ENCODE measurements at places on chromosomes 6 and 20.

DNA sequence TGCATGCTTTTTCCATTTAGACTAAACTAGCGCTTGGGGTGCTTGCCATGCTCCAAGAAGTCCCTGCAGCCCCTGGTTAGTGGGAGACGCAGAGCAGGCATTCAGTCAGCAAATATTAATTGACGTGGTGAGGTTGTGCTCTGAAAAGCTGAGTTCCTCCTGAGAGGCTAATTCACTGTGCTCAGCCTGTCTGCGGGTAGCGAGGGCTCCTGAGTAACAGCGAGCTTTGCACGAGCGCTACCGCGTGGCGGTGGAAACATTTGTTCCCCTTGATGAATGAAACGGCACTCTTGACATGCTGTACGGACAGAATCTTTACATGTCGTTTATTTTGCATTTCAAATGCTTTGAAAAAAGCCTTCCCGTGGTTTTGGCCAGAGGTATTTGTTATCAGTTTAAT lies 170.6 kb upstream of the AGPAT4 start:
- DNase-seq = no peak

DNA sequence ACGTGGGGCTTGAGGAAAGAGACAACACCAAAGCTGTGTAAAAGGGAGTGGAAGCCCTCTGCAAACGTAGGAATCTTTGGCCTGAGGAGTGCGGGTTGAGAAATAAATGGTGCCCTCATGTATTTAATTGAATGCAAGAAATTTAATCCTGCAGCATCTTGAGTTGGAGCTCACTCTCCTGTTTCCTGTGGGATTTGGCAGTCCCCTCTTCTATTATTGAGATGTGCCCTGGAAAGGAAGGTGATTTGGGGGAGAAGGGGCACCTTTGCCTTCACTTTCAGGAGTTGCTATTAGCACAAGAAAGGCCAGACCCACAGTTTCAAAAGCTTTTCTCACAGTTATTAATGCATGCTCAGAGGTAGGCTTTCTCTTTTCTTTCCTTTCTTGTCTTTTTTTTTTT lies 201.4 kb upstream of the HDDC2 start:
- DNase-seq = no peak

DNA sequence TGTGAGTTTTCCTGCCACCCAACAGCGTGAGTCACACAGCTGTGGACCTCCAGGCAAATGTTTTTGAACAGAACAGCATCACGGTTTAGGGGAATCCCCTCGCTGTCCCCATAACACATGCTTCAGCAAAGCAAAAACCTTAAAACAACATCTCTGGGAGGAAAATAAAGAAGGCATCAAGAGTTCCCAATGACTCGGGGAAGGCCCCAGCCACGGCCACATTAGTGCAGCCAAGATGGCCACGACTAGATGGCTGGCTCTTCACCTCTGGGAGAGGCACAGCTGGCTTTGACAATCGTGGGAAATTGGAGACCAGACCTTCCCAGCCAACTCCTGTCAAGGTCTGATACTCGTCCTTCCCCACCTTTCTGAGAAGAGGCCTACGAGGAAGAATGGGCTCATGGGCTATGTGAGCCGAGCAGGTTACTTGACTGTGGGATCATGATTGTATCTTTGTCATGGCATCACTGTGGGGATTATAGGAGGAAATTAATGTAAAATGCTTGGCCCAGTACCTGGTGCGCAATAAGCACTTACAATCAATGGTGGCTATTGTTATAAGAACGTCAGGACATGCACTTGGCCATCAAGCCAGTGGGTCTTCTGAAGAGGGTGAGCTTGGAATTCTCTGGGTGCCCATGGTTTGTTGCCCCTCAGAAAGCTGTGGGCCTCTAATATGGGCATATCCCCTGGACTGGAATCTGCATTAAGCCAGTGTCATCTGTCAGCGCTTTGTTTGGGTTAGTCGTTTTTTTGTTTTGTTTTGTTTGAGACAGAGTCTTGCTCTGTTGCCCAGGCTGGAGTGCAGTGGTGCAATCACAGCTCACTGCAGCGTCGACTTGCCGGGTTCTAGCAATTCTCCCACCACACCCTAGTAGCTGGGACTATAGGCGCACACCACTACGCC lies 43.6 kb downstream of the FGD2 start:
- DNase-seq = peak; percentile 27

DNA sequence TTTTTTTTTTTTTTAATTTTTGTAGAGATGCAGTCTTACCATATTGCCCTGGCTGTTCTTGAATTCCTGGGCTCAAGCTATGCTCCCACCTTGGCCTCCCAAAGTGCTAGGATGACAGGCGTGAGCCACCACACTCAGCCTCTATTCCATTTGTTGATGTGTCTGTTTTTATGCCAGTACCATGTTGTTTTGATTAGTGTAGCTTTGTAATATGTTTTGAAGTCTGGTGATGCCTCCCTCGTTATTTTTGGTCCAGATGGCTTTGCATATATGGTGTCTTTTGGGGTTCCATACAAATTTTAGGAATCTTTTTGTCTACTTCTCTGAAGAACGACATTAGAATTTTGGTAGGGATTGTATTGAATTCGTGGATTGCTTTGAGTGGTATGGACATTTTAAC lies 193.2 kb downstream of the ADGB start:
- DNase-seq = no peak

DNA sequence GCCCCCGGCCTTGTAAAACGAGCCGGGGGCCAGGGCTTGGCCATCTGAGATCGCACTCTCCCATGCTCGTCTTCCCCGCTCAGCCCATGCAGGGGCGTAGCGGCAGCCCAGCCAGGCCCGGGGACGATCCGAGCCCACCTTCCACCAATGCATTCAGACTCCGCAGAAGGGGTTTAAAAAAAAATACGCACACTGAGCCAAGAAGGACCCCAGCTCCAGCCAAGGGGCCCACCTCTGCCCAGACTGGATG lies 320 bp downstream of the GSTA4 start:
- peak; percentile 74 for DNase-seq

GRCh38 chr6:43608310-43608763 lies 20.7 kb downstream of the GTPBP2 start:
- DNase-seq = peak; percentile 87

- DNase-seq = no peak
Observed at GRCh38 chr6:71537717-71538116, 249.1 kb downstream of the OGFRL1 start.

GRCh38 chr6:92495242-92495641 lies 924.1 kb downstream of the EPHA7 start:
- DNase-seq = no peak

DNA sequence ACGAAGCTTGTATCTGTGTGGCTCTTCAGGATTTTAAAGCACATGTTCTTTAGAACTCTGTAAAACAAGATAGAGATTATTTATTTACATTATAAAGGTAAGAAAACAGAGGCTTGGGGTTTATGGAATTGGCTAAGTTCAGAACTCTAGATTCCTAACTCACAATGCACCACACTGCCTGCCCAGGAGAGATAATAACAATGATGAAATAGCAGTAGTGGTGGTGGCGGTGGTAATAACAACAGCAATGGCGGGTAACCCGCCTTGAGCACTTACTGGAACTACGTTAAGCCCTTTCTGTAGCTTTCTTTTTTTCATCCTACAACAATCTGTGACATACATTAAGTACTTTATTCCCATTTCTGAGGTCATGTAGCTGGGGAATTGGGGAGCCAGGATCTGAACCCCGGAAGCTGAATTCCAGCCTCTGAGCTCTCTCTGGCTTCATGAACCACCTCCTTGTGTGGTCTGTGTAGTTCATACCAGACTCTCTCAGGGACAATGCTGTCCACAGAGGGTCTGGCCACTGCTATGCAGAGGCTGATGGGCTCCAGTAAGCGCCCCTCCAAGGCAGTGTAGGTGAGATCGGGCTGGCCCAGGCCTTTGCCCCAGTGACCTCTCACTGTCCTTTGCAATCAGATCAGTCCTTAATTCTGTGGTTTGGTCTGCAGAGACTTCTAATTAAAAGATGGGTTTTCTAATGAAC lies 260.9 kb downstream of the SLC24A3 start:
- DNase-seq = no peak

DNA sequence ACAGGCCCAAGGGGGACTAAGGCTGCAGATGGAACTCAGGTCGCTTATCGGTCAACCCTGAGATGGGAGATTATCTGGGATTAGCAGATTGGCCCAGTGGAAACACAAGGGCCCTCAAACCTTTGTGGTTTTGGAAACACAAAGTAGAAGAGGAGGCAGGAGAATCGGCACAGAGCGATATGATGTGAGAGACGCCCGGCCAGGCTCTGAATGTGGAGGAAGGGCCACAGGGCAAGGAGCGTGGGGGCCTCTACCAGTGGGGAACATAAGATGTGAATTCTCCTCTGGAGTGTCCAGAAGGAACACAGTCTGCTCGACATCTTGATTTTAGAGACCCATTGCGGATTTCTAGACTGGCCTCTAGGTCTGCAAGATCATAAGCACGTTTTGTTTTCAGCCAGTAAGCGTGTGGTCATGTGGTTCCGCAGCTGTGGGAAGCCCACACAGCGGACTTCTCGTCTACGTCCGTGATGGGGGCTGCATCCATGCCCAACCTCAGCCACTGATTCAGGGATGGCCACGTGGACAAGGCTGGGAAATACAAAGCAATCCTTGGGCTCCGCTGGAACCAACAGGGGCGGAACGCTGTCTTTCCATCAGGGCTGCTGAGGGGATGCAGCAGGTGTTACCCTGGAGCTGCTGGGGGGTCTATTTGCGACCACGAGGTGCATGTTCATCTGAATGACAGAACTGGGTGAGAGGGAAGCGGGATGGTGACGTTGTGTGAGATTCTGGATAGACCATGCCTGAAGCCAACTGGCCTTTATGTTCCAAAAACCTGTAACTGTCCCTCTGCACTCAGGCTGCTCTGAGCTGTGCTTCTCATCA lies 127.6 kb upstream of the PMEPA1 start:
- DNase-seq = no peak

GRCh38 chr6:166008441-166009369 lies 158.9 kb downstream of the TBXT start:
- DNase-seq = peak; percentile 65

- no peak for DNase-seq
Observed at GRCh38 chr6:125959041-125959440, 2.5 kb downstream of the HINT3 start.

GRCh38 chr6:167826896-167827582 lies at the start of gene AFDN:
Gene AFDN (plus strand): TSS chr6:167826911. CDS start chr6:167827133, 222 bp downstream.
- peak; percentile 76 for DNase-seq

GRCh38 chr6:63764318-63764916 lies 128.8 kb downstream of the PHF3 start:
- DNase-seq = peak; percentile 64

DNA sequence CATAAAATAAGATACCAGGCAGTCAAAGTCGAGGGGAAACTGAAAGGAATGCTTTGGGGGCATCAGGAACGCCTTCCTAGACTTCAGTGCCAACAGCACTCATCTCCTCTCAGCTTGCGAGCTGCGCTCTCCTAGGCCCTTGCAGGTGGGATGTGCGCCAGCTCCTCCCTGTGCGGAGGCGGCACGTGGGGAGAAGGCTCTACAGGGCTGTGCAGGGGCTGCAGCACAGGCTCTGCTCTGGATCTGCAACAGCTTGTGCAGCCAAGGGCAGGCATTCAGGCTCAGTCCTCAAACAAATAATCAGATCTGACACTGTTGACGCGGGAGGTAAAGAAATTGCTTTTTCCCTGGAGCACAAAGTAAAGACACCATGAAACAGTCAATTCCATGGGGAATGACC lies 144.8 kb downstream of the TTLL2 start:
- DNase-seq = no peak

DNA sequence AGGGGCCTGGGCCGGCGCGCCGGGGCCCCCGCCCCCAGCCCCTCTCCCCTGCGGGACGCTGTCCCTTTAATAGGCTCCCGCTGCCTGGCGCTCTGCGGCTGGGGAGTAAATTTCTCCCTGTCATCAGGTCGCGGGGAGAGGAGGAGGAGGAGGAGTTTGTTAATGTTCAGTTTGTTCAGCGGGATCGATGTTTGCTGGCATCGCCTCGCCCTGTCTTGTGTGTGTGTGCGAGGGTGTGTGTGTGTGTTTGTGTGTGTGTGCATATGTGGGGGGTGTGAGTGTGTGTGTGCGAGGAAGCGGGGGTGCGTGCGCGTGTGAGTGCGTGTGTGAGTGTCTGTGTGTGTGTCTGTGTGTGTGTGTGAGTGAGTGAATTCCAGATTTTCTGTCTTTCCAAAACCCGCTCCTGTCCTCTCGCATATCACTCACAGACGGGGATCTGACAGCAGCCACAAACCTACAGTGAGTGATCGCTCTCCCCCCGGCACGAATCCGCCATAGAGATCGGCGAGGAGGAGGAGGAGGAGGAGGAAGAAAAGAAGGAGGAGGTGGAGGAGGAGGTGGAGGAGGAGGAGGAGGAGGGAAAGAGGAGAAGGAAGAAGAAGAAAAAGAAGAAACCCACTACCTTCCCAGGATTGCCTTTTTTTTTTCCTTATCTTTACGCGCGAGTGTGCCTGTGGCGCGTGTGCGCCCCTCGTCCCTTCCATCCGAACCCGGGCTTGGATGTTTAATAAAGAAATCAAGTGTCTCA lies at the start of gene TSHZ2:
Gene TSHZ2, plus strand, starts transcription at position 169 of the 748 bp plus-strand sequence. CDS start 936 bp downstream, outside the sequence.
- DNase-seq = no peak

DNA sequence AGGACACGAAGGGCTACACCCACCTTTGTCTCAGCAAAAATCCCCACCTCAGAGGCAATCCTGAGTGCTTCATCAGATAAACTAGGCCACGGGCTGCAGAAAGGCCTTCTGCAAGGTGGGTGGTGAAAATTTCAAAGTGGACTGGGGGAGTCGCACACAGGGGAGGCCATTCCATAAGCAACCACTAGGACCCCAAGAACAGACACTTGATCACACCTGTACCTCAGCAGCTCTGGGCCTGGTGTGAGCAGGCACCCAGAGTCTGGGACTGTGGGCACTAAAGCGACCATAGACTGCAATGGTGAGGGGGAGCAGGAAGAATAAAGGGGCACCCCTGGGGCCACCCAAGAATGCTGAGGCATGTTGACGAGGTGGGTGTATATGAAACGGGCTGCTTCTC lies 52.6 kb downstream of the SERAC1 start:
- no peak for DNase-seq

DNA sequence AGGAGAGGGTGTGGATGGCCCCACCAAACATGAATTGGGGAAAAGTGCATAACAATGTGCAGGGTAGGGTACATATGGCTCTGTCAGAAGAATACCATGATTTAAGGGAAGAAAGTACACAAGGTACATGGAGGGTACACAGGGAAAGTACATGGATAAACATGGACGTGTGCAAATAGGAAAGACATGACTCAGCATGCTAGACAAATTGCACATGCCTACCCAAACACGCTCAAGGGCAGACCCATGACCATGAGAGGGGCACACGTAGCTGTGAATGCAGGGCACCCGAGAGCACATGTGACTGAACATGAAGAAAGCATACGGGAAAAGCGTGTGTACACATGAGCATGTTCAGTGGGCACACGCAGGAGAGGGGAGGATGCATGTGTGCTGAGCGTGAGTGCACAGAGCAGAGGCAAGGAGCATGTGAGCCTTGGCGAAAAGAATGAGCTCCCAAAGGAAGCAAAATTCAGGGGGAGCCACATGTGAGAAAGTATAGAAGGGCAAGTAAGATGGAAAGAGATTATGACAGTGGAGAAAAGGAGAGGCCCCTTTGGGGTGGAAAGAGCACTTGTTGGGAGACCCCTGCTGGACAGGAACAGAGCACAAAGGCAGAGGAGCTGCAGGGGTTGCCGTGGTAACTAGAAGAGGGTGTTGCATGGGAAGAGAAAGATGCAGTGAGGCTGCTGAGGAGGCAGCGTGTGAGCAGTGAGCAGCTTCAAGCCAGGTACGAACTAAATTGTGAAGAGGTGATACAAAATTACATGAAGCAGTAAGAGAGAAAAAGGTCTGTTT lies 17.8 kb downstream of the OR2H2 start:
- DNase-seq = peak; percentile 45
